ENCODE measurements at places on chromosomes 7 and 10. TPM values are rescaled to one million over a fixed set of nuclear protein-coding genes. Genes with fewer than 3 reads are reported as not detected.

- no peak for ATAC-seq
Measured at GRCh38 chr7:40371806-40372440, 237.1 kb downstream of the SUGCT start.

- ATAC-seq = peak; percentile 83
Measured at GRCh38 chr10:49407552-49408137, 11.8 kb upstream of the DRGX start.

TAS2R5 gene
- 1.0 TPM for total RNA-seq

- no peak for ATAC-seq
Measured at GRCh38 chr7:133936074-133936473, 191.1 kb upstream of the LRGUK start.

GRCh38 chr7:1562597-1563051 is 6.6 kb upstream of the TMEM184A start:
- ATAC-seq = no peak

GRCh38 chr7:10790910-10791309 is 182.8 kb upstream of the PHF14 start:
- no peak for ATAC-seq

- ATAC-seq = peak; percentile 93
Measured at GRCh38 chr7:102404005-102404861, 8.1 kb downstream of the PRKRIP1 start.

CALCR gene
- total RNA-seq = not detected

DNA sequence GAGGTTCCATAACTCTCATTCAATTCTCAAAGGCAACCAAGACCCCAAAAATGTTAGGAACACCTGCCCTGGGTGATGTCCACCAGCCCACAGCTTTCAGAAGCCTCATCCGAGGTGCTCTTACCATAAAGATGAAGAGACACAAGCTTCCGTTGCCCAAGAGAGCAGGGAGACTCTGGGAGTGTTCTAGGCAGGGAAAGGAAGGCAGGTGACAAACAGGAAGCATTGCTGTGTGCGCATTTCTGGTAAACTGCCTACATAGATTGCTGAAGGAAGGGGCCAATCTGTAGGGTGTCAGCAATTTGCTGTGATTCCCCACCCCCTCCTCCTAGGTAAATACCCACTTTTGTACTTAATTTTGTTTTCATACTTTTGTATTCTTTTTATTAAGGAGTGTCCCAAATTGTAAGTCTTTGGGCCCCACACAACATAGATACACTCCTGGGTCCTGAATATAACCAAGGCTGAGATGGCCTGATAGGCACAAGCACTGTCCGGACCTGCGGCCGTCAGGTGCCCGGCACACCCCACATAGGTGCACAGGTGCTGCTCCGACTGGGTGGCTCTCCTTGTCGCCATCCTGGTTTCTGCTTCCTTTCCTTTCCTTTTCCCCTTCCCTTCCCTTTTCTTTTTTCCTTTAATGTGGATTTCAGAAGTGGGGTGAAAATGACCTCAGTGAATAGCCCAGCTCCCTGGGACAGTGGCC is 51.4 kb upstream of the SMNDC1 start:
- ATAC-seq = no peak

SBDS gene
- total RNA-seq = 75.4 TPM

DNA sequence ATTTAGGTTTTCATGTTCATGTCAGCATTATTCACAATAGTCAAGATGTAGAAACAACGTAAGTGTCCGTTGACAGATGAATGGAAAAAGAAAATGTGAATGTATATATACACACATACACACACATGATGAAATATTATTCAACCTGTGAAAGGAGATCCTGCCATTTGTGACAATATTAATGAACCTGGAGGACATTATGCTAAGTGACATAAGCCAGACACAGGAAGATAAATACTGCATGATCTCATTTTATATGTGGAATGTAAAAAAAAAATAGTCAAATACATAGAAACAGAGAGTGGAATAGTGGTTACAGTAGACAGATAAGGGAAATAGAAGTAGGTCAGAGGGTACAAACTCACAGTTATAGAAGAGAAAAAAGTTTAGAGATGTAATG is 651.1 kb upstream of the MKI67 start:
- no peak for ATAC-seq

PPP1R17 gene
- not detected for total RNA-seq

DNA sequence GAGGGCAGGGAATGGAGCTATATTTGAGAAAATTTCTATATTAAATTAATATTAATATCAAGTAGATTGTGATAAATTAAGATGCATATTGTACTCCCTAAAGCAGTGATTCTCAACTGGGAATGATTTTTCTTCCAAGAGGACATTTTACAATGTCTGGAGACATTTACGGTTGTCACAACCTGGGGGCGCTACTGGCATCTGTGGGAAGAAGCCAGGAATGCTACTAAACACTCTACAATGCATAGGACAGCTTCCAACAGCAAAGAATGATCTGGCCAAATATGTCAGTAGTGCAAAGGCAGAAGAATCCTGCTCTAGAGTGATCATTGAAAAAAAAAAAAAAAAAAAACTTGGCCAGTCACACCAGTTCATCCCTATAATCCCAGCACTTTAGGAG is 100.0 kb downstream of the LSM5 start:
- ATAC-seq = no peak

- no peak for ATAC-seq
Measured at GRCh38 chr7:23016345-23017253, 2.7 kb upstream of the HYCC1 start.

DNA sequence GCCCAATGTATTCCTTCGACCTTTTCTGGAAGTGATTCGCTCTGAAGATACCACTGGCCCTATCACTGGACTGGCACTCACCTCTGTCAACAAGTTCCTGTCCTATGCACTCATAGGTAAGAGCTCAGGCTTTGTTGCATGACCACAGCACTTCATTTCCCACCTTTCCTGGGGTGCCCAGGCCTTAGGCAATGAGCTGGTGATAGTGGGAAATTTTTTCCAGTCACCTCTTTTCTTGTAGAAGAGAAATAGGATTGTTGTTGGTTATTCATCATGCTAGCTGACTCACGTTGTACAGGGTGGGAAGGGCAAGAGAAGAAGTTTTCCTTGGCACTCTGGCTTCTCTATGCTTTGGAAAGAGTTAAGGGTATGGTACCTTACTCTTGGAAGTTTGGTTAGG is 51.4 kb upstream of the NFKB2 start:
- peak; percentile 43 for ATAC-seq

DNA sequence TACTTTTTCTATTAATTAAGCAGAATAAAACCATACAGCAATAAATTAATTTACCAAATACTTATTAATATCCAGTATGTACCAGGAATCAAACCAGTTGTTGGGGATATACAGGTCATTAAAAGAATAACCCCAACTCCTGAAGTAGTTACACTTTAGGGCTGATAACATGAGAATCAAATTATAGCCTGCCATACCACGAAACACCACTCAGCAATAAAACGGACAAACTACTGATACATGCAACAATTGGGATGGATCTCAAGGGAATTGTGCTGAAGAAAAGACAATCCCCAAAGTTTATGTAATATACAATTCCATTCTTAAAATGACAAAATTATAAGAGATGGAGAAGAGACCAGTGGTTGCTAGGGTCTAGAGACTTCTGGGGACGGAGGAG is 22.7 kb downstream of the MCMBP start:
- ATAC-seq = no peak

All from esophagus mucosa (tissue), 1 donor.